ENCODE measurements at places on chromosomes 1 and 21.

DNA sequence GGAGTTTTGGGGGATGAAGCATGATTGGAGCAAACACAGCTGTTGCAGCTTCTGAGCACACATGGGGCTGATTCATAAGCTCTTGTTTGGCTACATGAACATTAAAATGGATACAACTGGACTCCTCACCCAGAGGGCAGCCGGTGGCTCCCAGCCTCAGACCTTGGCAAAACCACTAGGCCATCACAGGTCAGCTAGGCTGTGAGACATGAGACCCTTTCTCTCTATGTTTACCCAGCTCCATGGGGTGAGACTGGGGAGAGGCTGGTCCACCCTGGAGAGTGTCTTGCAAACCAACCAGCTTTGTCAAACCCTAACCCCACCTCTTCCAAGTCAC, 388.7 kb downstream of the PTPRU start:
- H3K36me3 ChIP-seq = no peaks in the 10 kb centered on the region
- no peak overlapping the region for H3K4me3 ChIP-seq

GRCh38 chr1:234199476-234200127, 173.7 kb upstream of the COA6 start:
- DNase-seq = no peak
- no peaks in the 10 kb centered on the region for H3K36me3 ChIP-seq
- no peak overlapping the region for H3K4me3 ChIP-seq

DNA sequence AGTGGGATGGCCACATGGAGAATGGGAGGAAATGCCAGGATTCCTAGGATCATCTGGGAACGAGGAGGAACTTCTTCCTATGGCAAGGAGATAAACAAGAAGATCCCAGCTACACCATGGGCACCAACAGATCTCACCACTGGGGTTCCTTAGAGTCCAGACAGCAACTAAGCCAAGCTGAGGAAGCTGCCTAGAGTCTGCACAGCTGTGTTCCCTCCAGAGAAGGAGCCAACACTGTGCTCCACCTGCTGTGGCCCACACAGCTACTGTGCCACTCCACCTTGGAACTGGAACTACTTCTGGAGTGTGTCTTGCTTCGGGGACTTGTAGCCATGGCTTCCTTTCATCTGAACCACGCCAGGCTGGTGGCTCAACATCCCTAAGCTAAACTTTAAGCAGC, 6.0 kb downstream of the IFNAR1 start:
- H3K4me1 ChIP-seq = peaks cover 19% of the 10 kb centered on the region
- H3K36me3 ChIP-seq = no peaks in the 10 kb centered on the region
- peak; percentile 13 for DNase-seq
- H3K27ac ChIP-seq = no peak overlapping the region
- H3K27me3 ChIP-seq = no peaks in the 10 kb centered on the region
- no peak overlapping the region for H3K4me3 ChIP-seq

DNA sequence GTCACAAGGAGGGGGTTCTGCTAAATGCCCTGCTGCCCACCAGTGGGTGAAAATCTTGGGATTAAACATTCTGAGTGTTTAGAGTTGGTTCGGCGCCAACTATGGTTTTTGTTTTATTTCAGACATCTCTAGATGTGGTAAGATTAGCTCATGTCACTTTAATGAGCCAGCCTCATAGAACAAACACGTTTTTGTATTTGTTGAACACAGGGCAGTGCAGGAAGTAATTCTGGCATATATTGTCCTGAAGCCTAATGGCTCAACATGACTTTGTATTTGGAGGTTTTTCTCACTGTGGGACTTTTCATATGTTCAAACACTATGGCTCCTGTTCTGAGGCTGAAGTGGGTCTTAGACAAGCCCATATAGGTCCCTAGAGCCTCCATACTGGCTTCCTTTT, 107.8 kb downstream of the NGF start:
- no peak overlapping the region for H3K4me3 ChIP-seq
- DNase-seq = no peak
- H3K27me3 ChIP-seq = no peaks in the 10 kb centered on the region

Measured in transverse colon (tissue), 4 donors.